ENCODE measurements at places on chromosomes 5 and 9.

GRCh38 chr9:37327553-37327952, 94.9 kb upstream of the GRHPR start:
- no peak for DNase-seq

GRCh38 chr5:169494941-169495548, 88.5 kb upstream of the SPDL1 start:
- DNase-seq = no peak

- no peak for DNase-seq
Observed at GRCh38 chr5:119083679-119084078, 12.8 kb downstream of the DMXL1 start.

GRCh38 chr5:168712280-168712924, 133.2 kb upstream of the PANK3 start:
- peak; percentile 95 for DNase-seq

- peak; percentile 59 for DNase-seq
Observed at GRCh38 chr9:113963017-113963620, 87.0 kb downstream of the ZNF618 start.

GRCh38 chr5:170788626-170789304, 5.2 kb downstream of the GABRP start:
- no peak for DNase-seq

- DNase-seq = peak; percentile 52
Observed at GRCh38 chr5:40682154-40683017, 2.7 kb downstream of the PTGER4 start.

DNA sequence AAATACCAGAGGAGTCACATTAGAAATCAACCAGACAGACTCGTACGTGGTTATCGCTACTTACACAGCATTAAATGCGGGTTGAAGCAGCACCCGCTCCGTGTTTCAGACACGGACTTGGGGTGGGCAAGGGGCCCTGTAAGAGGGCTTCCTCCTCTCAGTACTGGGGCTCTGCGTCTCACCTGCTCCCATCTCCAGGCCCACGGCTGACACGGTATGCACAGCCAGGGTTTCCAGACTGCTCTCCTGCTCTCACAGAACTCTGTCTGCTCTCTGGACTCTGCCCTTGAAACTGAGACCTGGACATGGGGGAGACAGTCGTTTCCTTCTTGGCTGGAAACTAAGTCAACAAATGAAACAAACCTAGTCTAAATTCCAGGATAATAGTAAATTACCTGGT, 24.7 kb upstream of the RASGEF1C start:
- DNase-seq = no peak

- peak; percentile 84 for DNase-seq
Observed at GRCh38 chr9:130539420-130540223, 39.8 kb upstream of the FUBP3 start.

GRCh38 chr5:38707352-38708210, 138.2 kb upstream of the OSMR start:
- no peak for DNase-seq

- peak; percentile 19 for DNase-seq
Observed at GRCh38 chr5:35741126-35741716, 115.5 kb upstream of the IL7R start.

DNA sequence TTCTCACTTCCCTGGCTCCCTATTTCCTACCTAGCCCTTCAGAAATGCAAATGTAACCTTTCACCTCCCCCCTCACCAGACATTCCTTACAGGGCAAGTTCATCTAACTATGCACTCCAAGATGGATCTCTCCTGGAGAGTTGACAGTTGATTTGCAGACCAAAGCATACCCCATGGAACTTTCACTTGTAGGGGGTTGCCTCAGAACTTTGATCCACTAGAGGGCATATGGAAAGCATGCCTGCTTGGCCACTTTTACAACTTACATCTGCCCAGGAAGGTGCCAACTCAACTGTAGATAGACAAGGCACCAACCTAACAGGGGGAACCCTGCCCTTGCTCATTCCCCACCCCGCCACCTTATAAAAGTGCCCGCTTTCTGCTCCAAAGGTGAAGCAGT, 187.8 kb downstream of the NXNL2 start:
- peak; percentile 43 for DNase-seq

DNA sequence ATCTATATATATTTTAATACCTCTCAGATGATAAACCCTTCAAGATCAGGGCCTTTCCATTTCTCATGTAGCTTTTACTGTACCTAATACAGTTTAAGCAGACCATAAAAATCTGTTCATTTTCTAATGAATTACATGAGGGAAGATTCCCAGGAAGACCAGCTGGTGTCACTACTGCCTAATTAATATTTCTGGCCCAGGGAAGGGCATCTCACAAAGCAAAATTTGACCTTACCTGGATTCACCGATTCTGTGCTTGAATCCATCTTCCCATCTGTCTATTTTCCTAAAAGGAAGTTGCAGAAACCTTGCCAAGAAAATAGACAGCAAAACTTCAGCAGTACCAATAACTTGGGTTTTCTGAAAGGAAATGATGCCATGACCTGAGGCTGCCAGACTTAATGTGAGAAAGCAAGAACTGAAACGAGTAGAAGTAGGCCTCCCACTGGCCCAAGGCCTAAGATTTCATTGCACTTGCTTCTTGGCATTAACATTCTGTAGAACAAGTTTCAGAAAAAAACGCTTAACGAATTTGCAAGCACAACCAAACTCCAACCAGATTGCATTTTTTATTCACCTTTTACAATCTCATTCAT, 83.0 kb upstream of the GLIS3 start:
- peak; percentile 5 for DNase-seq

DNA sequence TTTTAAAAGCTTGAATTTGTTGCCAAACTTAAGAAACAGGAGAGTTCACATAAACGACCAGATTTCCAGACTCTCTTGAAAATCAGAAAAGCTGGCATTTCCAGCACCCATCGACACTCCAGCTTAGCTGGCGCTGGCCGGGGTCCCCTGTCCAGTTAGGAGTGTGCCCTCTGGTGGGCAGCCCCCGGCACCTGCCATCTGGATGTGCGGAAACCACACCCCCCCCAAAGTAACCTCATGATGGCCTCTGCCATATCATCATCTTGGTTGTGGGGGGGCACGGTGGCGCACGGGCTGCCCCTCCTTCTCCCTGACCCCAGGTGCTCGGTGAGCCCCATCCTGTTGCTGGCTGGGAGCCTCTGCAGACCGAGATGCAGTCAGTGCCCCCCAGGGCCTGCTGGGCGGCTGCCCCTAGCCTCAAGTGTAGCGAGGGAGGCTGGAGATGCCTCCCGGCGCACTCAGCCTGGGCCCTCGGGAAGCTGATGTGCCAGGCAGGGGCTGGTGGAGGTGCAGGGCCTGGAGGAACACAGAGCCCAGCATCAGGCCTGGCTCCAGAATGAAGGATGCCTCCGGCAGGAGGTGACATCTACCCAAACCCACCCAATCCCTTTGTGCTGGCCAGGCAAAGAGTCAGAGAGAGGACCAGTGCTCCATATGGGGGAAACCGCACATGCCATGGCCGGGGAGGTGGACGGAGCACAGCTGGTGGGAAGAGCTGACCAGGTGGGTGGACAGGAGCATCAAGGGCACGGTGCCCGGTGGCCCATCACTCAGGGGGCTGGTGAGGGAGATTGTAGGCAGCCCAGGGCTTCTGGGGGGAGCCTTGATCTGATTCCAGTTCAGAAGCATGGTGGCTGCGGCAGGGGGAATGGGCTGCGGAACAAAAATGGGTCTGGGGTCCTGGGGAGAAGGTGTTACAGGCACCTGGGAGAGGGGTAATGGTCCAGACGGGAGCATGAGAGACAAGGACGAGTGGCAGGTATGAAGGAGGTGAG, 70.6 kb downstream of the ADAMTS2 start:
- no peak for DNase-seq

- no peak for DNase-seq
Observed at GRCh38 chr9:2257248-2257929, 242.2 kb downstream of the SMARCA2 start.

- no peak for DNase-seq
Observed at GRCh38 chr9:89339807-89340206, 21.5 kb downstream of the SECISBP2 start.

DNA sequence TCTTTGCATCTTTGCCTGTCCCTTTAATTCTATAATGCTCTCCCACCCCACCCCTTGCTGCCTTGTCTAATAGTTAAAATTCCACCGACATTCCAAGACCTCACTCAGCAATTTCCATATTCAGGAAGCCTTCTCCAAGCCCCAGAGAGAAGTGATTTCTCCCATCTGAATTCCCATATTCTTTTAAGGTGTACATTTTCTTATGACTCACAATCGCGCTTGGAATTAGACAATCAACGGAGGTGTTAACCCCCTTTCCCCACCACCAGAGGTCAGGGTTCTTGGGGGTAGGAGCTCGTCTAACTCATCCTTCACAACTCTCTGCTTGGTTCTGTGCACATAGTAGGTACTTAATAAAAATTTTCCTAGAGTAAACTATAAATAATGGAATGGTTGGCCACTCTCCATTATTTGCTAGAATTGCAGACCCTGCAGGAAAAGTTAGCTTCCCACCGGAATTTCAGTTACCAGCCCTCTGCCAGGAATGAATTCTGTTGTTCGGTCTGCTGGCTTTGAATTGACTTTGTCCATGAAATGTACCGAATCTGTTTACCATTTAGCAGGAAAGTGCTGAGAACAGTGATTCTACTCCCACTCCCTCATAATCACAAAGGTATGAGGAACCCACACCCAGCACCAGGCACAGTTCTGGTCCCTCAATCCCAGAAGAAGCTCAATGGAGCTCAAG, 5.0 kb downstream of the KCNIP1 start:
- DNase-seq = no peak

GRCh38 chr5:148740079-148740858, 85.9 kb upstream of the HTR4 start:
- DNase-seq = no peak

- no peak for DNase-seq
Observed at GRCh38 chr9:76949865-76950264, 44.0 kb upstream of the PRUNE2 start.
